Activated naive CD4-positive, alpha-beta T cell treated with anti-CD3 and anti-CD28 coated beads, Interleukin-2, amount 50 U/mL, for 72 hours (primary cell): ENCODE measurements at places on chromosomes 12 and 14. TPM values are rescaled to one million over a fixed set of nuclear protein-coding genes. Genes with fewer than 3 reads are reported as not detected.

The LTA4H gene
- total RNA-seq, result 156 TPM

GRCh38 chr12:3226264-3226663 lies 149.1 kb downstream of the TSPAN9 start:
- DNase-seq, result no peak

- no peak for DNase-seq
Observed at GRCh38 chr12:45658020-45658419, 71.5 kb upstream of the ARID2 start.

GRCh38 chr14:33062881-33063280 lies 124.2 kb downstream of the NPAS3 start:
- DNase-seq, result no peak

- DNase-seq, result no peak
Observed at GRCh38 chr12:57800965-57801364, 17.6 kb downstream of the AVIL start.
